ENCODE measurements at places on chromosomes 7 and 10.

DNA sequence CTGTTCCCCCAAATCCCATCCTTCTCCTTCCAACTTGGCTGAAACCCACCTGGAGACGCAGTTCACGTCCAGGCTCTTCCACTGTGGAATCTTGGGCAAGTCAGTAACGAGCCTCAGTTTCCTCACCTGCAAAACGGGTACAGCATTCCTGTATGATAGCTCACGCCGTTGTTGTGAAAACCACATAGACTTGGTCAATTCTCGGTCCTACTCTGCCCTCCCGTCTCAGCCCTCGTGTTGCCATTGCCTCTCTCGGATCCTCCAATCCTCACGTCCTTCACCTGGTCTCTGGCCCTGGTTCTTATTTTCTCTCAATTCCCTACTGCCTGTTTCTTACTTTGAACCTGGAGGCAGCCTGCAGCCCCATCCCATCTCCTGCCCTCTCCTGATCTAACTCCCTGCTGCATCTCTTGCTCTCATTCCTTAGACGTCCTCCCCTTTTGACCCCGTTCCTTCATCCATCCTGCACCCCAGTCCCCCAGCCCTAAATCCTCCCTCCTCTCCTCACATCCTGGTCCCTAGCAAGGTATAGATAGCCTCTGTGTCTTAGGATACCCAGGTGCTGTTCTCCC, 2.0 kb upstream of the MUC12 start:
- DNase-seq: no peak

- DNase-seq: no peak
Observed at GRCh38 chr10:32340596-32341180, 6.3 kb downstream of the EPC1 start.

DNA sequence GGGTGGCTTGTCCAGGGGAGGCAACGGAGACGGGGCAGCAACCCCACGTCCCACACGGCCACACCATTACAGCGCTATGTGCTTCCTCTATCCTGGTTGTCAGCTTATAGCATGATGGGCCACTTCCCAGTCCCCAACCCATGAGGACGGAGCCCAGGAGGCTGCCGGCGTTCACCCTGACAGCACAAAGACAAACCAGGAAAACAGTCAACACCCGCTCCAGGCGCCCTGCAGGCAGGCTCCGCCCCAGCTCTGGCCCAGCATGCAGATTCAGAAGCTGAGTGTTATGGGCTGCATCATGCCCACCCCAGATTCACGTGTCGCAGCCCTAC, 14.8 kb downstream of the WDR86 start:
- DNase-seq: no peak

- DNase-seq: no peak
Observed at GRCh38 chr10:129965425-129965808, 1.3 kb upstream of the EBF3 start.

DNA sequence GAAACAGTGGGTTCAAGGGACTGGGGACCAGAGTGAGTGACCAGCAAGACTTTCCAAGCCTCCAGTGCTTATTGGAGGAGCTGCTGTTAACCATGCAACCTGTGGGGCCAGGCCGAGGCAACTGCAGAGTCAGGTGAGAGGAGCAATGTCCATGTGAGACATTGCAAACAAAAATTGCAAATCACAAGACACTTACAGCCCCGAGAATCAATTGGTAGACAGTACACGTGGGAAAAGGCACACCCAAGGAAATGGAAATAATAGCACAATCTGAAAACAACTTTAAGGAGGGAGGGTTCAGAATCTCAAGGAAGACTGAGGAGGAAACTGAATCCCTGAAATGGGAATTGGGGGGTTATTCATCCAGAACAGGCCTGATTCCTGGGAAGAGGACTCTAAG, 72.6 kb downstream of the GLRX3 start:
- no peak for DNase-seq

DNA sequence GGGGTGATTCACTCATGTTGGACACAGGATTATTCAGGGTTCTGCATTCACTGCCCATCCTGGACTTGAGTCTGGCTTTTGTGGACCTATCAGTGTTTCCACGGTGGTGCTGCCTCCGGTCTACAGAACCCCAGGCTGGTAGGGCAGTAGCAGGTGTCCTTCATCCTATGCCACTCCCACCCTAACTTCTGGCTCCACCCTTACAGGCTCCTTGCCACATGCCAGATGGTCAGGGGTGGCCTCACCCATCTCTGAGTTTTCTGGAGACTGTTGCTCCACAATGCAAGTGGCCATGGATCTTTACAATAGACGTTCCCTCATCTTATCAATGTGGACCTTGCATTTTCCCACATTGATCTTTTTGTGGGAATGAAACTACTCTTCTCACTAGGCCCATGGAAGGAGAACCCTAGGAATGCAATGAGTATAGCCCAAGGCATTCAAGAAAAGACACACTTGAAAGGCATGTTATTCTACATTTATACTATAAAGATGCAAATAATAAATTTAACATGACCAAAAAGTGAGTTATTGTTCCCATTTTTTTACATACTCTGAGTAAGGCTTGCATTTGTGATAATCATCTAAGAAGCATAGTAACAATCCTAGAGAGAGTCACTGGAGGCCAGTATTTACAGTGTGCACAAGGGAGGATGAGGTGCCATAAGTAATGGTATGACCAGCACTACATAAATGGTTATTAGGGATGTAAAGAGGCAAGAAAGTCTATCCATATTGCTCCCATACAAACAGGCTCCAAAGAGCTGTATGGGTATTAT, 57.4 kb upstream of the ADO start:
- DNase-seq: no peak

DNA sequence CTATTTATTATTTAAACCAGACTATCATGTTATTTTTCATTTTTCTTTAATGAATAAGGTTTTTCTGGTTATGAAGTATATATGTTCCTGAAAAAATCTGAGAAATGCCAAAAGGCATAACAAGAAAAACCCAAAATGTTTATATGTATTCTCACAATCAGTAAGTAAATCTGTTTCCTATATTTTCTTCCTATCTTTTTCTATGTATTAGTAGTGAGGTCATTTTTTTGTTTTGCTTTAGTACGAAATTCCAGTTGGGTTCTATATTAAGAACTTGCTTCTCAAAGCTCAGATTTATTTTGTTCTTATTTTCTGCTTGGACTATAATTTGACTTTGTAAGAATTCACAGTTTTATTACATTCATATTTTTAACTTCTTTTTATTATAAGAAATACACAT, 287.5 kb upstream of the NFE2L3 start:
- DNase-seq: no peak

GRCh38 chr10:37289833-37290464, 164.6 kb downstream of the ANKRD30A start:
- DNase-seq: no peak

DNA sequence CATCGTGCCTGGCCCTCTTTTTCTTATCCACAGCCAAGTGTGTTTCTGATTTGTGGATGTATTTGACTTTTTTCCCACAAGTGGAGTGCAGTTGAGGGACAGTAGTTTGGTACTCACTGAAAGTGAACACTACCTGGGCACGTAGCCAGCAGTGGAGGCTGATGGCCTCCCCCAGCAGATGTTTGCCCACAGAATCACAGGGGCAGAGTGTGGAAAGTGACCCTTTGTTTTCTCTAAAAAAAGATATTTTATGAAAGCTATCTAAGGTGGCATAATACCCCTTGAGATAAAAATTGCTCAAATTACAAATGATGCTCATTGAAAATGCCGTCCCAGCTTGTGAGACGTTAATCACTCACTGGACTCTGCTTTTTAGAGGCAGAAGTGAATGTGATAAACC, 29.1 kb downstream of the WDR37 start:
- DNase-seq: no peak

GRCh38 chr10:44989597-44990301, 11.0 kb upstream of the ZNF22 start:
- no peak for DNase-seq

DNA sequence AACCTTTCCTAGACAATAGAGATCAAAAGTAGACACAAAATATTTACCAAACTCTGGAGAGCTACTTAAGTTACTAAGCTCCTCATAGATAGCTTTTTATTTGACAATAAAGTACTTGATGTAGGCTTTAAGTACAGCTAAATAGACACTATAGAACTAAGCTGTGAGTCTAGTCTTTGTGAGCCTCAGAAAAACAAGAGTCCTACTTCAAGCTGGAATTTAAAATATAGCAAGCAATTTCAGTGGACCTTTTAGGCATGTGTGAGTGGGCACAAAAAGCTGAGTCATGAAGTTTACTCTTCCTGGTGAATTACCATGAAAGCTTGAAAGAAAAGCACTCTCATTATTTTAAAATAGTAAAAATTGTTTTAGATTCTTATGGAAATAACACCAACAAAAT, 76.1 kb downstream of the ADD3 start:
- DNase-seq: peak; percentile 48

DNA sequence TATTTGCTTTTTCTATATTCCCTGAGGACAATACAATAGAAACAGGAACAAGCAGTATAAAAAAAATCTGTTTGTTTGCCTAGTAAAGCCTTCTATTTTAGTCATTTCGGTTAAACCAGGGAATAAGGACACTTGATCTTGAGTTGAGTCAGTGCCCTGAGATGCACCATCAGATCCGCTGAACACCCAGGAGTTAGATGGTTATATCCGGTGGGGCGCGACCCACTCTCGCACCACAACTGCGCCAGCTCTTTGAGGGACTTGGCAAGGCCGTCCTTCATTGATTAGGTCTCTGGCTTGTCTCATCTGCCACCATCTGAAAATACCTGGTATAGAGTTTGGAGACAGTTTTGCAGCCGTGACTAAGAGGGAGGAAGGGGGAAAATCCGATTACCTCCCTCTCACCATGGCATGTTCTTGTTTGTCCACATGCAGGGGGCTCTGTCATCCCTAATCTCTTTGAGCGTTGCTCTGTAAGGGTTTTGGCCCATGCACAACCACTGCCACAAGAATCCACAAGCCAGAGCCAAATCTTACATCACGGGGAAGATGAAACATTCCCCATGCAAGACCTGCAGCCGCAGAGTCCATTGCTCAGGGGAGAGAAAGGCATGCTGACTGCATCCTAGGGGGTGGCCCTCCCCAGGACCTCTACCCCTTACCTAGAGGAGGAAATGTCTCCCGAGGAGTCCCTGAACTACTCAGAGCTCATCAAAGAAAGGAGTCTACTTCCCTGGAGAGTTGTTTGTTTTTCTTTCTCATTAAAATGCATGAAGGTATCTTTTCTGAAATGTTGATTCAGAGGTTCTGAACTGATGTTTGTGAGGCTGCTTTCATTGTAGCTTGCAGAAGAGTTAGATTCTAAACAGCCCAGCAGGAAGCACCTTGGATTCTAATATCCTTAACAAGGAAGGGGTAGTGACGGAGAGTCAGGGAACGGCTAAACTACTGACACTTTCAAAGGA, 101.6 kb upstream of the FAM171A1 start:
- no peak for DNase-seq

DNA sequence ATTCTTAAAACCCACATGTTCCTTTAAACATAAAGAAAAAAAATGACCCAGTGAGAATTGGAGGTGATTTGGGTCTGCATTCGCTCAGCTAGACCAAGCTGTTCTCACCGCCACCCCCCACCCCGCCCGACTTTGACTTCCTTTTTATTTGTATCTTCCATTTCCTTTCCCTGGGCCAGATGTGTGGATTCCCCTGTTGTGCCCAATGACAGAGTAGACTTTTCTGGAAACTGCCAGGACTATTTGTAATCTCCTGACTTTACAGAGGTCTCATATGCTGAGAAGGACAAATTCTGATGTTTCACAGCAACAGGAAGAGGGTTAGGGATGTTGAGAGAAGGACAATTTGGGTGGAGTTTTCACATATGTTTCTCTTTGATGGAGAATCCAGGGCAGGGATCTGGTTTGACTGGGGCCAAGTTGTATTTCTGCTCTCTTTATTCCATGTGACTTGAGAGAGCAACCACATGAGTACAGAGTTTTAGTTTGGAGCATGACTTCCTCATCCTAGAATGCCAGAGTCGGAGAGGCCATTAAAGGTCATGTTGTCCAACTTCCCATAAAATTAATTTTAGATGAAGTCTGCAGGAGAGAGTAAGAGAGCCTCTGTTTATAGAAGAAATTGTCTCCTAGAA, 1023.2 kb downstream of the LRMDA start:
- no peak for DNase-seq

DNA sequence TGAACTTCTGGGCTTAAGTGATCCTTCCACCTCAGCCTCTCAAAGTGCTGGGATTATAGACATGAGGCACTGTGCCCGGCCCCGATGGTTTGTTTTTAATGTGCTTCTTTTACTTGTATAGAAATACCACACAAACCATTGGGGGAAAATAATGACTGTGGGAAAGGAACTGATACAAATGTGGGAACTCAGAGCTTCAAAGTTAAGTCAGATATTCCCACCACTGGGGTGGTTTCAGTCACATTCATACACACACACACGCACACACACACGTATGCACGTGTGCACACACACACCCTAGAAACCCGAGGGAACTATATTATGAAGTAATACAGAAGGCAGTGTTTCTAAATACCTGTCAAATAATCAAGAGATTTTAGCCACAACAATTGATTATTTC, 17.0 kb downstream of the CPA4 start:
- DNase-seq: no peak

GRCh38 chr10:92822060-92822634, 26.2 kb upstream of the EXOC6 start:
- DNase-seq: peak; percentile 16

- DNase-seq: no peak
Observed at GRCh38 chr10:113788604-113789083, 37.2 kb downstream of the PLEKHS1 start.

DNA sequence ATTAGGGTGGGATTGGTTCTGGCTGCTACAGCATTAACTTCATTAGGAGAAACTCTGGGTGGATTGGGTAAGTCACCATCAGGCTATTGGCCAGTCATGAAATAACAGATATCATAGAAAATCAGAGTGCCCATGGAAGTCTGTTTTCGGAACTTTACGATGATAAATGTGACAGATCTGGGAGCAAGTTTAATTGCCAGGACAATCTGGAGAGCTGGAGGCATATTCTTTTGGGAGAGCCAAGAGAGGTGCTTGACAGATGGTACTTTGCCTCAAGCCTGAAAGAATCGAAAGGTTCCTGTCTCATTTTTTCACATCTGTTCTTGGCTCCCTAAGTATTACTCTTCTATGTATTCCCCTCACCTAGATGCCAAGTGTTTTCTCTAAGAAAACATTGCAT, 369.9 kb downstream of the CNTNAP2 start:
- DNase-seq: no peak

- DNase-seq: no peak
Observed at GRCh38 chr10:12984165-12984747, 17.3 kb downstream of the CCDC3 start.

- no peak for DNase-seq
Observed at GRCh38 chr7:130273081-130273932, 6.6 kb downstream of the CPA2 start.

GRCh38 chr7:47887016-47887640, 61.1 kb downstream of the PKD1L1 start:
- DNase-seq: no peak

DNA sequence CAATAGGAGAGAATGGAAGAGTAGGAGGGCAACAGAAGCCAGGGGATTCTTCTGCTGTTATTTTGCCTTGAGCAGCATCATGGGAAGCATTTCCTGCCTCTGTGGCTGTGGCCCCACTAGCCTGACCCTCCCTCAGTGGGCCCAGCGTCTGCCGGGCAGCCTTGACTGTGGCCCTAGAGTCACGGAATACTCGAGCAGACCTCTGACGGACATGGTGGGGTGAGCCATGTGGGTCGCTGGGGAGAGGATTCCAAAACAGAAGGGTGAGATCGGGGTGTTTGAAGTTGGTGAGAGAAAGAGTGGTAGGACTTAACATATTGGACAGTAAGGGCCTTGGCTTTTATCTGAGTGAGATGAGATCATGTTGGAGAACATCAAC, 8.3 kb upstream of the PRKAG2 start:
- DNase-seq: no peak

GRCh38 chr10:110944792-110945396, 25.5 kb downstream of the SHOC2 start:
- DNase-seq: no peak

- DNase-seq: no peak
Observed at GRCh38 chr10:6221971-6222751, 19.4 kb downstream of the PFKFB3 start.
